ENCODE measurements at places on chromosomes 13 and 19.
A peak's percentile ranks its signal among the peaks of the same experiment; 100 is the strongest.

GRCh38 chr19:3265432-3265831 lies 41.0 kb downstream of the CELF5 start:
- DNase-seq, result no peak

GRCh38 chr19:54383330-54383729 lies 18.6 kb upstream of the LAIR1 start:
- no peak for DNase-seq

DNA sequence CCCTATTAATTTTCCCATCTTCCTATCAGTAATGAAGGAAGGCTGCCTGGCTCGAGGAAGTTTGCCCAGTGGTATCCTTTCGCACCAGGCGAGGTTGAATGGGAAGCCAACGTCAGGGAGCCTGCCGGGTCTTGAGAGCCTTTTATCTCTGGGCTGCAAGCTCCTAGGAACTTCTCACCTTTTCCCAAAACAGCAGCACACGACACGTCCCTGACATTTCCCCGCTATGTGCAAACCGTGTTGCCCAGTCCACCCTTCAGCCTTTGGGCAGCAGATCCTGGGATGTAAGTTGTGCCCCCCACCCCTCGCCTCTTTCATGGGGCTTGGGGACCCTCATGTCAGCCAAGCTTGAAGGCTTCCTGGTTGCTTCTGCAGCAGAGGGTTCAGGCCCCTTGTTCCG lies 179.1 kb downstream of the ZNF536 start:
- DNase-seq, result no peak

DNA sequence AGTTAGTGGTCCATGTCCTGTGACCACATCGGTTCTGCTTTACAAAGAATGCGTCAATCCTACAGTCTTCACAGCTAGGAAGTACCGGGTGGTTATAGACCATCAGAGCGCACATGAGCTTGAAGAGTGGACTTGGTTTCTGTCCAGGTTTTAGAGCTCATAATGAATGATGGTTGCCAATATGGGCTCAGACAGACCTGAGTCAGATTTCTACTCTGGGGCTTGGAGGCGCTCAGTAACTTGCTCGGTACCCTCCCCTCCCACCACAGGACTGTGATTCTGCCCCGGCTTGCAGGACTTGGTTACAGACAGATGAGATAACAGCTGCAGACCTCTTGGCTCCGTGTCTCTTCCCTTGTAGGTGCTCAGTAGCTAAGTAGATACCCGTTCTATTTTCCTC lies 284.7 kb downstream of the TSHZ3 start:
- no peak for DNase-seq

DNA sequence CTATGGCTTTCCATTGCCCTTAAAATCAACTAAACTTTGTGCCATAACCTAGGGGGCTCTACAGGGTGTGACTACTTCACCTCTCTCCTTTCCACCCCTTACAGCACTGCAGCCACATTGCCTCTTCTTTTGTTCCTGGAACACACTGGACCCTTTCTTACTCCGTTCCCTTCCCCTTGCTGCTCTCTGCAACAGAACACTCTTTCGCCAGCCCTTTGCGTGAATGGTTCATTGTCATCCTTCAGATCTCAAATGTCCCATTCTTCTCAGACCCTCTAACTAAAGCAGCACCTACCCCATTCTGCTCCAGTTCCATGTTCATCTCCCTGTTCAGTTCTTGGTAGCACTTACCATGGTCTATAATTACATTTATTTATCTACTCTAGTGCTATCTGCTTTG lies 208.3 kb downstream of the OXGR1 start:
- DNase-seq, result no peak

DNA sequence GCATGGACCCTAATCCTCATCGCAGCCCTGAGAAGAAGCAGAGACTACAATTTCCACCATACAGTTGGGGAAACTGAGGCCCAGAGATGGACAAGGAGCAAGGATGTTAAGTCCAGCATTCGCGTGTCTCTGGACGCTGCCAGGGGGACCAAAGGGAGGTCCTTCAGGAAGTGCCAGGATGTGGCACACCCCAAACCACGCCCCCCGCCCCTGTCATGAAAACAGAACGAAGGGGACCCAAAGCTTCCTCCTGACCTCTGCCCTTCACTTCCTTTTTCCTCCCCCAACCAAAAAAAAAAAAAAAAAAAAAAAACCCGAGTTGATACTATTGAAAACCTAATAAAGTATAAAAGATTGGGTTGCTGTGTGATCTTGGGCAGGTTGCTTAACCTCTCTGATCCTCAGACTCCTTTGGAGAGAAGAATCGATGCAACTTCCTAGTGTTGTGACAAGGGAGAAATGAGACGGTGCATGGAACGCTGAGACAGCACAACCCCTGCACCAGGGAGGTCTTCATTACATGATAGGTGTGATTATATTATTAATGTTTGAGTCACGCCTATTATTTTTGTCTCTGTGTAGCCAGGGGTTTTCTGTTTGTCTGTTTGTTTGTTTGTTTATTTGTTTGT lies 2.7 kb upstream of the ZBTB7A start:
- no peak for DNase-seq

DNA sequence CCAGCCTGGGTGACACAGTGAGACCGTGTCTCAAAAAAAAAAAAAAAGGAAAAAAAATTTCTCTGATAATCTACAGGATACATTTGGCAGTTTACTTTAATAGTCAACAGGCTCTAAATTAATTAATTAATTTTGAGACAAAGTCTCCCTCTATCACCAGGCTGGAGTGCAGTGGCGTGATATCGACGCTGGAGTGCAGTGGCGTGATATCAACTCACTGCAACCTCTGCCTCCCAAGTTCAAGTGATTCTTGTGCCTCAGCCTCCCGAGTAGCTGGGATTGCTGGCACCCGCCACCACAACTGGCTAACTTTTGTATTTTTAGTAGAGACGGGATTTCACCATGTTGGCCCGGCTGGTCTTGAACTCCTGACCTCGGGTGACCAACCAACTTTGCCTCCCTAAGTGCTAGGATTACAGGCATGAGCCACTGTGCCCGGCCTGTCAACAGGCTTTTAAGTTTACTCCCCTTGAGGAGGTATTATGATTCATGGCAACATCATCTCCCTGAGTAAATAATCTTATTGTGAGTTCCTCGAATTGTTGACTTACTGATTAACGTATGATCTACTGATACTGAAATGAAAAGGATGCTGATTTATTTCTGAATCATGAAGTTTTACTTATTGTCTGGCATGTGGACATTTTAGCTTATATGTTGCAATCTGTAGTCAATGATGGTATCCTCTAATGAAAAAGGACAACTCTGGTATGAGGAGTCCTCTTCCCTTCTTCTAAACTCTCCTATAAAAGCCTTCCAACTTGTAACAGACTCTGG lies 21.3 kb upstream of the MTRF1 start:
- peak; percentile 98 for DNase-seq

GRCh38 chr19:438416-438958 lies 22.3 kb downstream of the SHC2 start:
- DNase-seq, result no peak
